ENCODE measurements at places on chromosomes 2 and 18.

DNA sequence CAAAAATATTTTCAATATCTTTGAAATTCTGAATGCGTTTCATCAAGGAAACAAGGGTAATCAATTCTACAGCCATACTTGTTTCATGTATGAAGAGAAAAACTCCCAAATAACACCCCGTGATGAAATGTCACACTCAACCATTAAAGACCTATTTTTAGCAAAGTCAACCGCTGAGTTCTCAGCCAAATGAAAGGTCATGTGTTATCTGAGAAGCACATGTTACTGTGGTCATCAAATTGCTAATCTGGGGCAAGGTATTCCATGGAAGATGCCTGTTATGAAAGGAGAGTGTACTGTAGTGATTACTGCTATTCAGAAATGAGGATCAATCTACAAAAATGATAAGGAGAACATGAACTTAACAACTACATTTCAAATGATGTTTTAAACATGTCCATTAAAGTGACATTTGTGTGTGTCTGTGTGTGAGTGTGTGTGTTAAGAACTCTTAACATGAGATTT lies 126.7 kb downstream of the BCL2 start:
- no peak for DNase-seq

GRCh38 chr2:225425284-225425683 lies 25.8 kb downstream of the NYAP2 start:
- DNase-seq = no peak

DNA sequence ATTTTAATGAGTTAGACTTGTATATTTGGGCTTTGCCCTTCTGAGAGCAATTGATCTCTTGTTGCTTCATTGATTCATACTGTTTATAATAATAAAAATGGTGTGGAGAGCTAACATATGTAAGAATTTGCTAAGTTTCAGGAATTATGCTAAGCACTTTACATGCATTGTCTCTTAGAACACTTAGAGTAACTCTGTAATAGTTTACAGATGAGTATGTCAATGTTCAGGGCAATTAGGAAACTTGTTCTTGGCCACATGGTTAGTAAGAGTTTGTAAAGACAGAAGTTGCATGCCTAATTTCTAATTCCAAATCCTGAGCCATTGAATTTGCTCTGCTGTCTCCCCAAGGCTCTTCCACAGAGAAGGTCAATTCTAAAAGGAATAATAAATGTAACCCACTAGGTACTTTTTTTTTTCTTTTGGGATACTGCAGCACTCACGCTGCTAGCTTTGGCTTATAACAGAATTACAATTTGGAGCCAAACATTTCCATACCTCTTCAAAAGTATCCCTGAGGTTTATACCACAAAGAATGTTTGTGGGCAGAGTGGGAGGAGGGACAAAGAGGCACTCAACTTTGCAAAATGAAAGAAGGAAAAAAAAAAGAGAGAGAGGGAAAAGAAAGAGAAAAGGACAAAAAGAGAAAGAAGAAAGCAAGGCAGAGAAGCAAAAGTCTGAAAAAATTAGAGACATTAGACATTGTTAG lies 232.4 kb downstream of the CALCRL start:
- no peak for DNase-seq

DNA sequence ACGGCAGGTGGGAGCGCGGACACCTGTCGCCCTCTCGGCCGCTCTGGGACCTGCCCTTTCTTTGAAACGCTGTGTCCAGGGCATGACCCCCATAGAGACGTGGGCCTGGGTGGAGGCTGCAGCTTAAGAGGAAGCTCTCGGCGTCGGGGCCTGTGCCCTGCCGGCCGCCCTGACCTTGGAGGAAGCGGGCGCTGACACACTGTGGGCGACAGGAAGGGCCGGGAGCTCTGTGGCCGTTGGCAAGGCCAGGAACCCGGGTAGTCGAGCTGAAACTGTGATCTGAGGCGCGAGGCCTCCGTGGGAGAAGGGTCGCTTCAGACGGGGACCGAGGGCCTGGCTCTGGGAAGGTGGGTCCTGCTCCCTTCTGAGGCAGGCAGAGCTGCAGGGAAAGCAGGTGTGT lies 28.2 kb downstream of the KCNG2 start:
- DNase-seq = no peak

- DNase-seq = no peak
Measured at GRCh38 chr2:191220671-191221070, 24.5 kb upstream of the MYO1B start.

GRCh38 chr2:236627193-236627592 lies 57.6 kb downstream of the ACKR3 start:
- DNase-seq = no peak

DNA sequence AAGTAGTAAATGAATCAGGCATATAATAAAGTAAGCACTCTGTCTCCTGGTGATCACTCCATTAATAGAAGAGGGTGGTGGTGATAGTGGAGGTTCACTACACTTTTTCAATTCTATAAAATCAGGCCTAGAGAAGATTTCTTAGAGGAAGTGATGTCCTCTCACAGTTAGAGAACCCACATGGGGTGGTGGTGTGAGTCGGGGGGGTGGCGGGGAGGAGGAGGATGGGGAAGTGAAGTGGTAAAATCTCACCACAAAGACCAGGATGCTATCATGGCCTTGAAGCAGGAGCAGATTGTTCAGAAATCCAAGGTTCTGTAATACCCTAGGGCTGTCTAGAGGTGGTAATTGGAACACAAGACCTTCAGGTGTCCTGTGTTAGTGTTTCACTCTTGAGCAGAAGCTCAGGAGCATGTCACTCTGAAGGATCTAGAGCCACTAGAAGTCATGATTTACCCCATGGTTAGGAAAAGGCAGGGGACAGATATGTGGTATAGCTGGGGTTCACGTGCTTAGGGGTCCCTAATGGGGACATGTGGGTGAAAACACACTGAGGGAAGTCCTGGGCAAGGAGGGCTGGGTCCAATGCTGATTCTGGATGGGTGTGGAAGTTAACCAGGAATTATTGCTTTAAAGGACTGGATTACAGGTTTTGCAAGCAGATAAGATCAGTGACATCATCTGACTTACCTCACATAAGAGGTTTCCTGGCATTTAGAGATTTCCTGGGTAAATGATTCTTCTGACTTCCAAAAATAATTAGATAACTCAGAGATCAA lies 31.0 kb downstream of the RNF125 start:
- DNase-seq = no peak

- no peak for DNase-seq
Measured at GRCh38 chr2:159206736-159207380, 79.6 kb downstream of the WDSUB1 start.

DNA sequence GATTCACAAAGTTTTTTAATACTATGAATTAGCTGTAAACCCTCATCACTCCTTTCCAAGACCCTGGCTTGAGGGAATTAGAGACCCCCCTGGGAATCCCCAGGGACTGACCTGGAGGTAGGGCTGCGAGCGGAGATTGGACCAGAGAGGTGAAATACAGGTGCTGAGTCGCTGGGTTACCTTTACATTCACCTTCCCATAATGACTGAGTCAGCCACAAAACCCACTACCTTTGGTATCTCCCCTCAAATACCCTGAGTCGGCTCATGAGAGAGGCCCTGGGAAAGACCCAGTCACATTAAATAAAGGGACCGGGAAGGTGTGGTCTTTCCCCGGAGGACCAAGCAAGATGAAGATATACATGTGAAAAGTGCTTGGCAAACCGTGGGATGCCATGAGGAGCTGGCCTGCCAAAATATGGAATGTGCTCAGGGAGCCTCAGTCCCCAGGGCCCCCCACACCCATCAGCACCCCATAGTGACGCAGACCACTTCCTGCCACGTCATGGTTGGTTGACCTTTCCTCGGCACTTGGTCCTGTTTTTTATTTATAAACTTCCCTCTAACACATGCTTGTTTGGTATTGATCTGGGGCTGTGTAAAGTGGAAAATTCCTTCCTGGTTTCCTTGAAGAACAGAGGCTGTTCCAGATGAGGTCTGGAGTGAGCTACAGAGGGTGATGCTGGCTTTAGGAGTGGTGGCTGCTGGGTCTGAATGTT lies 51.4 kb downstream of the IL1RL2 start:
- no peak for DNase-seq

GRCh38 chr2:106983305-106983704 lies 97.3 kb upstream of the ST6GAL2 start:
- DNase-seq = no peak

DNA sequence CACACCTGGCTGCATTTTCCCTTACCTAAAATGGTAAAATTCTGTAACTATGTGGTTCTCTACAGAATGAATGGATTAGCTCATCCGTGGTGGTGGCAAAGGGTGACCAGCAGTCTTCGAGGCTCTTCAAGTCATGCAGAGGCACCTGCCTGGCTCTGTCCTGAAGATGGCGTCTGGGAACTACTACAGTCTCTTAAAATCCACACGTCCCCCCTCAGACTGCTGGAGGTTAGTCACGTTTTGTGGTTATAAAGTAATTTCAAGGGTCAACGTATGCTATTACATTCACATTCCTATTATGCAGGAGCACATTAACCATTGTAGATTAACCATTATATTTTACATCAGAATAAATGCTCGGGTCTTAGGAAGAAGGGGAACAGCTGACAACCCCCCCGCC lies 616.7 kb downstream of the GALR1 start:
- no peak for DNase-seq

DNA sequence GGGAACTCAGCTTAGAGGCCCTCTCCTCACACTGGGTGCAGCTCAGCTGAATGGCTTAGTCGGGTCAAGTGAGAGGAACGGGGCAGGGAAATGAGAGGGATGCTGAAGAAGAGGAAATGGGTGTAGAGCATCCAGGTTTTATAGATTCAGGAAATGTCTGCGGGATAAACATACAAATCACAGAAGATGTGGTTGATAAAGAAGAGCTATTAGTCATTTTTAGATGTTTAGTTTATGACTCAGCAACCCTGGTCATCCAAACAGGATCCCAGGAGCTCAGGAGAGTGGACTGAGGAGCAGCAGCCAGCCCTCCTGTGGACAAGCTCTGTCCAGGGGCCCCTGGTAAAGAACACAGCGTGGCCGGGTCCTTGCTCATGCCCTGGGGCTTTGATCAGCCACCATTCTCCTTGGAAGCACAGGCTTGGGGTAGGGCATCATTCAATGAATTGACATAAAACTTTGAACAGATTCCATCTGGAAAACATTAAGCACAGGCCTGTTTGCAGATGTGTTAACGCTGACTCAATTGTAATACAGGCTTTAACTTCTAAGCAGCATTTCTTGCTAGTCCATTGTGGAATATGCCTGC lies 83.0 kb downstream of the NPAS2 start:
- no peak for DNase-seq

DNA sequence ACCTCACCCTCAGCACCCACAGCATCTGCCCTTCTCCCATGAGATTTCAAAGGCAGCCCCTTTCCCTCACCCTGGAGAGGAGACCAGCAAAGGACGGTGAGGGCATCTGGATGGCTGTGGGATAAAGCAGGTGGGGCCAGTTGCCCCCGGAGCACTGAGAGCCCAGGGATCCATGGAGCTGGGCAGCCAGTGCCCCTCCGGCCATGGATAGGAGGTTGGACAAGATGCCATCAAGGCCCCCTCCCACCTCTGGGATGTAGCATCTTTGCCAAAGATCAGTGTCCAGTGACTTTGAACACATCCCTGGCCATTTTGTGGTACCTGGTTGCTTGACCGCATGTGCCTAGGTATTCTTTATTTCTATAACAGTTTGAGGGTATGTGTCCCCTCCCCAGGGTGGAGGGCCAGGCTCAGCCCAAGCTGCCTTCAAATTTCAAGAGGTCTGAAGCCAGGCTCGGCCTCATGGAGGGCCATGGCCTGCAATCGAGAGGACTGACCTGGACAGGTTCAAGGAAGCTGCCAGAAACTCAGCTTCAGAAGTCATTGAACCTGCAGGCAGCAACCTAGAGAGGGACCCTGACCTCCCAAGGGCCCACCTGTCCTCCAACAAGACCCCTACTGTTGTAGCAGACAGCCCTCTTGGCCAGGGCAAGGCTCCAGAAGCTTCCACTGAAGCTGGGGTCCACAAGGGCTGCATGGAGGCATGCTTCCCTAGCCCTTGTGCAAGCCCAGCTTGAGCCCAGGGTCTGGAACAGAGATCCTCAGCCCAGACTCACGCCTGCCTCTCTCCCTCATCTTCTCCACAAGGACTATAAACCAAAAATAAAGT lies 55.5 kb upstream of the BIN1 start:
- no peak for DNase-seq

GRCh38 chr2:8036366-8036765 lies 645.5 kb upstream of the ID2 start:
- DNase-seq = no peak

GRCh38 chr18:10566390-10566789 lies 40.6 kb downstream of the NAPG start:
- no peak for DNase-seq

DNA sequence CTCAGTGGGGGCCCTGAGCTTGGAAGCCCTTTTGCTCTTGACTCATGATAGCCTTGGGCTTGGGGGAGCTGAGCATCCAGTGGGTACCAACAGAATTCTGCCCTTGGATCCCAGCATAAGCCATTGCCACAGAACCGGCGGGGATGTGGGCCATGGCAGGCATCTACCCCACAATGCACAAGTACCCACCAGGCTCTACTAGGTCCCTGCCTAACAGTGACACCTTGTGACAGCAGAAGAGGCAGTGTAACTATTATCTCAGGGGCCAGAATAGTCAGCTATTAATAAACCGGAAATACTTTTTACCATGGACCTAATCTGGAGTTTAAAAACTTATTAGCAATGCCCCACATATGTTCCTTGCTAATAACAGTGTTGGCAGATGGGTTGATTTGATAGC lies 397.2 kb downstream of the TMEM182 start:
- no peak for DNase-seq

DNA sequence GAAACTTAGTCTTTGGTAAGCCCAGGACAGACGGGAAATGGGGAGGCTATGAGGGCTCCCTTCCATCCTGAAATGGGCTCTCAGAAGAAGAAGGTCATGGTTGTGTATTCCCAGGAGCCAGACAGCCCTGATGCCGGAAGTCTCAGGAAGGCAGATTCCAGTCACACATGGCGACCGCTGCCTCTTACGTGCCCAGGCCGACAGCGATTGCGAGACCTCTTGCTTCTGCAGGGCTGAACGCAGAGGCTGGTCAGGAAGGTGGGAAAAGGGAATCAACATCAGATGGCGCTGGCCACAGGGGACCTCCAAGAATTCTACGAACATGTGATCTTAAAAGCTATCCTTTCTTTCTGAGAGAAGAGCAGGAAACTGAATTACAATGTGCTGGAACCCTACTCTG lies 22.8 kb upstream of the SH3BP4 start:
- DNase-seq = no peak

DNA sequence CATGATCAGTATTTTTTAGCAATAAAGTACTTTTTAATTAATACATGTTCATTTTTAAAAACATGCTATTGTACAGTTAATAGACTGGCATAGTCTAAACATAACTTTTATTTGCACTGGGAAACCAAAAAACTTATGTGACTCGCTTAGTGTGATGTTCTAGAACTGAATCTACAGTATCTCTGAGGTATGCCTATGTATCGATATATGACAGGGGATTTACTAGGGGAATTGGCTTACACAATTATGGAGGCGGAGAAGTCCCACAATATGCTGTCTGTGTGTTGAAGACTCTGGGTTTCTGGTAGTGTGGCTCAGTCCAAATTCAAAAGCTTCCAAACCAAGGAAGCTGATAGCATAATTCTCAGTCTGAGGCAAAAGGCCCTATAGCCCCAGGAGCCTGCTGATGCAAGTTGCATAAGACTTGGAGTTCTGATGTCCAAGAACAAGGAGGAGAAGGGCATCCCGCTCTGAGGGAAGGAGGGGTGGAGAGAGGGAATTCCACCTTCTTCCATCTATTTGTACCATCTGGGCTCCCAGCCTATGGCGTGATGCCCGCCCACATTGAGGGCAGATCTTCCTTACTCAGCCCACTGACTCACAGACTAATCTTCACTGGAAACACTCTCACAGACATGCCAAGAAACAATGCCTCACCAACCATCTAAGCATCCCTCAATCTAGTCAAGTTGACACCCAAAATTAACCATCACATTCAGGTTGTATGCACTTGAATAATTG lies 27.5 kb downstream of the ZNF638 start:
- DNase-seq = no peak
